ENCODE measurements at places on chromosomes 1 and 21.
A peak's percentile ranks its signal among the peaks of the same experiment; 100 is the strongest.

GRCh38 chr1:24720152-24720551, 25.1 kb upstream of the CLIC4 start:
- DNase-seq, result no peak

DNA sequence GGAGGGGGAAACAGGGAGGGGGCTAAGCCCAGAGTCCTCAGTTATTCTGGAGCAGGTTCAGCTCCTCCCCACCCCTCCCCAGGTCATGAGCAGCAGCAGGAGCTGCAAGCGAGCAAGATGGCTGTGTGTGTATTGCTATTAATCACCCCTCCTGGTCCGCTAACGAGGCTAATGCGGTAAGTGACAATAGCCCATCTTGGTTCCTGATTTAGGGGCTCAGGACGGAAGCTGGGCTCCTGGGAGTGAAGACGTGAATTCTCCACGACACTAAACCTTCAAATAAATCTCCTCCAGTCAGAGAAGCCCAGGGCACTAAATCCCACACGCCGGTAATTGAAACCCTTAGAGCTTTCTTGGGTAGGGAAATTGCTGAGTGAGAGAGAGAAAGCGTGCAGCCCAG, 76.1 kb downstream of the TMEM53 start:
- DNase-seq, result no peak

GRCh38 chr1:200223207-200223606, 186.6 kb downstream of the ZNF281 start:
- no peak for DNase-seq

DNA sequence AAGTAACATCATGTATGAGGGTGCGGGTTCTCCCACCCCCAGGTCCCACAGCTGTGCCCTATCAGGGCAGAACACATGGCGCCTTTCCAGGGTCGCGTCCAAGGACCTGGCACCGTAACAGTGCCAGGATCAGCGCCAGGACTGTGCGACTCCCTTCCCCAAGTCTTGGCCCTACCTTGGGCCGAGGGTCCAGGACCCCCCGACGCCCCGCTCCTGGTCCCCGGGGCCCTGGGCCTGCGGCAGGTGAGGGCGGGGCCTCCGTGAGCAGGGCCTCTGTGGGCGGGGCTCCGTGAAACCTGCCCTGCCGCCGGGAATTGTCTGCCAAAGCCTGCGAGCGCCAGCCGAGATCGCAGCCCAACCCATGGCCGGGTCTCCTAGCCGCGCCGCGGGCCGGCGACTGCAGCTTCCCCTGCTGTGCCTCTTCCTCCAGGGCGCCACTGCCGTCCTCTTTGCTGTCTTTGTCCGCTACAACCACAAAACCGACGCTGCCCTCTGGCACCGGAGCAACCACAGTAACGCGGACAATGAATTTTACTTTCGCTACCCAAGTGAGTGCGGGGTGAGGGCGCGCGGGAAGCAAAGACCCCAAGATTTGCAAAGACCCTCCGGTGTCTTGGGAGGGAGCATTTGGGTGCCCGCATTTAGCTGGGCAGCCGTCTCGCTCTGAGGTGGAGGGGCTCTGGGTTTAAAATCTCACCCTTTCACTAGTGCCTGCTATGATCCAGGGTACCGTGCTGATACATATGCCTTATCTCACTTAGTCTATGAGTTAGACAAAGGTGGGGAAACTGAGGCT, at the start of gene RHBG:
Gene RHBG (plus strand): TSS at position 323 of the 796 bp plus-strand sequence. CDS start 39 bp downstream, at position 362.
- DNase-seq, result no peak

DNA sequence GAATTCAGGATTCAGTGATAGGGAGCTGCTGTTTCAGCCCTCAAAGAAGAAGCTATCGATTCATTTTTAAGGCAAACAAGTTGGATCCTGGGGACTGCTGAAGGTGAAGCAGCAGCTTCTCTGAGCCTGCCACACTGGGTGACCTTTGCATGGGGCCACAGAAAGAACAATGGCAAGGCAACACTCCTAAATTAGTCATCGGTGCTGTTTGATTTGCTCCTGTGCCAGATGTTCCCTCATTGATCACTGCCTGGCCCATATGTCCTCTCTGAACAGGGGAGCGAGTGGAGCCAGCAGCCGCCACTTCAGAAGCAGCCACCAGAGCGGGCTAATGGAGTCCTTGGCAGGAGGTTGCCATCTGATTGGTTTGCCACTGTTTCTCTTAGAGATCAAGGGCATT, 391.5 kb downstream of the NTNG1 start:
- no peak for DNase-seq

DNA sequence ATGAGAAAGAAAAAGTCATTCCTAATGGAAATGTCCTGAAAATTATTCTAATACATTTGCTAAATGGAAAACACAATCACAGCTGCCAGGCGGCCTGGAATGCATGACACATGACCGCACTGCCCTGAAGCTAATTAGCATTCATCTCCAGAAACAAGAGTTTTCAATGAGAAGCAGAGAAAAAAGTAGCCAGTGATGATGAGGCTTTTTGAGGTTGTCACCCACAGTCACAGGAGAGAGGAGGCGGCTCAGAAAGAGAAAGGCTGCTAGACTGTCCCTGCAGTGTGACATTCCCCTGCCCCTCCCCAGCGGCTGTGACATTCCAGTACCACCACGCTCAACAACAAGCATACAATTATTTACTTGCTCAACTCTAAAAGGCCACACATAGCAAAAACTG, 122.9 kb upstream of the KRTAP19-8 start:
- peak; percentile 30 for DNase-seq

DNA sequence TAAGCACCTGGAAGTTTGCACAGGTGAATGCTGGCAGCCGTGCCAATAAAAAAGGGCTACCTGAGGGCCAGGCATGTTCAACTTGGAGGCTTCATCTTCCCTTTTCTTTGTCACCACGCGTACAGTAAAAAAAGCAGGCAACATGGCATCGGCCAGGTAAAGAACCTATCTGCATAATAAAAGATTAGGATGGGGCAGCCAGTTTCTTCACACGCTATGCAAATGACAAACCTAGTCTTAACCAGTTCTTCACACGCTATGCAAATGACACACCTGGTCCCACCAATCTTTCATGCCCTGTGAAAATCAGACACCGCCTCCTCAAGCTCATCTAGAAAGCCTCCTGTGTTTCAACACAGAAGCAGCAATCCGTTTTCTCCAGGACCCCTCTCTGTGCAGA, 413.4 kb downstream of the HLX start:
- no peak for DNase-seq

- DNase-seq, result no peak
Measured at GRCh38 chr1:168636642-168637111, 60.3 kb downstream of the XCL1 start.

GRCh38 chr21:25589887-25590286, 17.4 kb downstream of the MRPL39 start:
- no peak for DNase-seq

DNA sequence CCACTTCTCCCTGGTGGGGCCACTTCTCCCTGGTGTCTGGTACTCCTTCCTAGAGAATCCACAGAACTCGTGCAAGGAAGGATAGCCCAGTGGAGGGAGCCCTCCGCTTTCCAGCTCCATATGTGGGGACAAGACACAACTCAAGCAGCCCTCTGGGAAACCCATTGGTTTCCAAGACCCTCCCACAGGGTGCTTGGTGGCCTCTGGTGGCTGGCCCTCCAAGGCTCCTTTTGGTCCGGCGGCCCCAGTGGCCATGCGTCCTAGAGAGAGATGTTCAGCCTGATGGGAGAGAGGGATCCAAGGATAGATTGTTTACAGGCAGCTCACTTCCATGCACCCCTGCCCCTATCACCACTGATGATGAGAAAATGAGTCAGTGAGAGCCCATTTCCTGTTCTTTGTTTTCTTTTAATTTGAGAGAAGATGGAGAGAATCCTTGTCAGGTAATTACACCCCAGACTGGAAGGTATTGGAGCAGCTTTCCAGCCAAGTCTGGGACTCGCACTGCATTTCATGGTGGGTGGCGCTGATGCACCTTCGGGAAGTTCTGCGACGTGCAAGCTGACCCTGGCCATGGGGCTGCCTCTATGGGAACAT, 486.2 kb upstream of the VAMP3 start:
- no peak for DNase-seq

DNA sequence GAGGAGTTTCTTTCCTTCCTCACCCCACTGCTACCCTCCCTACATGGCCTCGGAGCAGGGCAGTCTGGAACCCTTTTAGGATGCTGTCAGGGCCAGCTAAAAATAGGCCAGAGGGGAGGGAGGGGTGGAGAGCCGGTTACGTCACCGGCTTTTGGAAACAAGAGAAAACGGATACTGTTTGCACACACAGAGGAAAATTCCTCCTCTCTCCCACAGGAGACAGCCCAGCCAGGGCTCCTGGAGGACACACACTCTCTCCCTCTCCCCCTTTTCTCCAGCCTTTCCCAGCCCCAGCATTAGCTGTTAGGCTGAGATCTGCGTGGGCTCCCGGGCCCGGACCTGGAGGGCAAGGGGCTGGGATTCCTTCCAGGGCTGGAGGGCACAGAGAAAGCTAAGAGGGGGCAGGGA, 20.0 kb upstream of the ALDH4A1 start:
- no peak for DNase-seq

GRCh38 chr1:84103197-84103992, 40.7 kb upstream of the PRKACB start:
- no peak for DNase-seq

DNA sequence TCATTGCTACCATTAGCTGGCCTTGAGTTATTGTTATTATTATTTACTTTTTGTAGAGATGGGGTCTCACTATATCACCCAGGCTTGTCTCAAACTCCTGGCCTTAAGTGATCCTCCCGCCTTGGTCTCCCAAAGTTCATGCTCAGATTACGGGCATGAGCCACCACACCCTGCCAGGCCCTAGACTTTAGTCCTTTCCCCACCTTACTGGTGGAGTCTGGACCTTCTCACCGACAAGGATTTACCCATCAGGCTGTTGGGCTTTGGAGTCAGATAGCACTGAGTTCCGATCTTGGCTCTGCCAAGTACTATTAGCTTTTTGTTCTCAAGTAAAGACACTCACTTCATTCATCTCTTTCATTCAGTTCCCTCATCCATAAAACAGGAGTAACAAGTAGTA, 17.2 kb downstream of the CNR2 start:
- no peak for DNase-seq

DNA sequence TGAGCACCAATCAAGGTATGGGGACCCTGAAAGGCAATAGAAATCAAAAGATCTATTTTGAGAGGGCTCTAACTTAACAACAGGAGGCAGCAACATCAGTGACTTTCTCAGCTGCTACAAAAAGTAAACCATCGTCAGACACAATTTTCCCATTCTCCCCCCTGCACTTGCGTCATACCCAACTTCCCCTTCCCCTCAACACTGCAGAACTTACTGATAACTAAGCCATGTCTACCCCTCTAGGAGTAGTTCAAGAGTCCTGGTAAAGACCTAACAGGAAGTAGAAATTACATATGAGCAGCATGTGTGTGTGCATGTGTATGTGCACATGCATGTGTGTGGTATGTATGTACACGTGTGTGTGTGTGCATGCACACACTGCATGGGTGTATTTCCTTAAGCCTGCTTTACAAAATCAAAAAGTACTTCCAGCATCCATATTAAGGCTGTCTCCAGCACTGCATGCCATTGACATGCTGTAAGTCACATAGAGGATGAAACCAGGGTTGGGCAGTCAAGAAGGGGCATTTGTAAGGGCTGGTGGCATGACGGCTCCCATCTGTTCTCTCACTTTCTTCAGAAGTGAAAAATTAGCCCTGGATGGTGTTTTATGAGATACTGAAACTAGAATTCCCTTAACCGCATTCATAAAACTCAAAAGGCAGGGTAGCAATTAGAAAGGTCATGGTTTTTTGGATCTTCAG, 460.1 kb upstream of the RUNX1 start:
- DNase-seq, result no peak

GRCh38 chr1:108955881-108956280, 7.4 kb downstream of the CLCC1 start:
- no peak for DNase-seq

DNA sequence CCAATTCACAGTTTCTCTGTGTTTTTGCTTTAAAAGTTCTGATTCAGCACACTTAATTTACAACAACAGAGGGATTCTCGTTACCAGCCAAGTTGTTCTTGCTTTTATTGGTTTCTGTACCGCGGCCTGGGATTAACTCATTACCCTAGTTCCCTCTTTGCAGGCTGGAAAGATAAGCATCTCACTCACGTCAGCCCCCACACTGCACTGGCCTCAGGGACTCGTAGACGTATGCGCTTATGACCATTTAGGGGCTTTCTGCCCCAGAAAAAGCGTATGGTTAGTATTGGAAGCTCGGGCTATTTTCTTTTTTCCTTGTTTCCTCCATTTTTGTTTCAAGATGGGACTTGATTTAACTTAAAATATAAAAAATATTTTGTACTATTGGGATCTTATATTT, 76.0 kb downstream of the POFUT2 start:
- no peak for DNase-seq

DNA sequence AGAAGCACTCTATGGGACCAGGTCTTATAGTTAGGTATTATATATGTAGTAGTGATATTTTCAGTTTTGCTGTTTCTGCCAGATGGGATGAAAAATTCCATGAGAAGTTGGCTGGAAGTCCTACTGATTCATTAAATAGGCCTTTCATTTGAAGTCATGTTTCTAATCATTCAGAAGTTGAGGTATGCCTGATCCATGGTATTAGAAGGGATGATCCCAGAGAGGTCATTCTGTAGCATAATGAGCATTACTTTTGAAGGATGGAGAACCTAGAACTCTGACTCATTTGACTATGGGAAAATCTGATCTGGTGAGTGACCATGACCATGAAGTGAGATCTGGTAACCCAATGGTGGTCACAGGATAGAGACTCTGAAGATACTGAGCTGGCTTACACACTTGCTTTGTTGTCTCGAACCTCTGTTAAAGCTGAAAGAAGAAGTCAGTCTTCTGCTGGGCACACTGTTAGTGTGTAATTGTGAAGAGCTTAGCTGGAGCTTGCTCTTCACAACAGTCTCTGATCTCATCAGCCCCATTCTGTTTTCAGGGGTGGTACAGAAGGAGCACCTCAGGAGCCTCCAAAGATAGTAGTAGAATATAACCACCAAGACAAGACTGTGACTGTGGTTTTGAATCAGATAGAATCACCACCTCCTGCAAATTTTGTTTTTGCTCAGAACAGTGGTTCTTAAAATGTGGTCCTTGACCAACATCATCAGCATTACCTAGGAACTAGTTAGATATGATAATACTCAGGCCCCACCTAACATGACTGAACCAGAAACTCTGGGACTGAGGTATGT, 9.0 kb downstream of the MGST3 start:
- DNase-seq, result no peak

- no peak for DNase-seq
Measured at GRCh38 chr21:39662411-39662953, 49.7 kb downstream of the B3GALT5 start.

- DNase-seq, result no peak
Measured at GRCh38 chr1:168266644-168267186, 14.0 kb upstream of the TBX19 start.

DNA sequence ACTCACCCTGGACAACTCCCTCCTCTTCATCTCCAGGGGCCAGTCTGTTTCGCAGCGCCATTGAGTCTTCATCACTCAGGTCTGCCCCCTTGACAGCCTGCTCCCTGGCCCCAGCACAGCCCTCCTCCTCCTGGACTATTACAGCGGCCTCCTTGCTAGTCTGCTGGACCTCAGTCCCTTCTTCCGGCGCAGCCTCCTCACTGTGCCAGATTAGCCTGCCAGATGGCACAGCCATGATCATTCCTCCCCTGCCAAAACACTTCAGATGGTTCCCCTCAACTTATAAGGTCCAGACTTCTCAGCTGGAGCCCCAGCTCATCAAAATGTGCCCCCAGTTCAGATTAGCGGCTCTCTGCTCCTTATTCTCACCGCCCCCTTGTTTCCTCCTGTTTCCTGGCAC, 7.0 kb upstream of the CELSR2 start:
- no peak for DNase-seq

Data from stimulated activated CD4-positive, alpha-beta T cell treated with anti-CD3 and anti-CD28 coated beads, Interleukin-2, amount 100 ng/mL, for 24 hours (primary cell).